Fibroblast of villous mesenchyme (primary cell): ENCODE measurements at places on chromosomes 2 and 18. TPM values are rescaled to one million over a fixed set of nuclear protein-coding genes. Genes with fewer than 3 reads are reported as not detected.

KCNF1 gene
- total RNA-seq = not detected in 2 replicates

PROKR1 gene
- total RNA-seq = not detected in 2 replicates

ARHGEF33 gene
- total RNA-seq = 0.32 and 0.43 TPM in 2 replicates

COBLL1 gene
- 13.4 and 15.5 TPM in 2 replicates for total RNA-seq

DNAH7 gene
- total RNA-seq = under 0.01 and 0.32 TPM in 2 replicates

EFEMP1 gene
- total RNA-seq = 22.9 and 65.1 TPM in 2 replicates

MOB1A gene
- total RNA-seq = 102 and 155 TPM in 2 replicates

LIMS2 gene
- total RNA-seq = 24.8 and 28.9 TPM in 2 replicates

TM4SF20 gene
- under 0.01 TPM in 1 of 2 replicates, not detected in the other for total RNA-seq

PDE1A gene
- total RNA-seq = 1.7 and 1.9 TPM in 2 replicates

LYPD6B gene
- total RNA-seq = 1.9 and 3.0 TPM in 2 replicates

MTX2 gene
- 12.2 and 16.8 TPM in 2 replicates for total RNA-seq

KCNS3 gene
- total RNA-seq = 3.0 and 7.4 TPM in 2 replicates

SERPINB4 gene
- not detected in 2 replicates for total RNA-seq

TMEM17 gene
- total RNA-seq = 1.6 and 3.0 TPM in 2 replicates

M1AP gene
- total RNA-seq = not detected in 2 replicates

SOWAHC gene
- total RNA-seq = 9.3 and 10.8 TPM in 2 replicates

HAAO gene
- 0.43 and 1.6 TPM in 2 replicates for total RNA-seq

MAP3K19 gene
- not detected in 2 replicates for total RNA-seq

ANO7 gene
- 0.43 and 0.64 TPM in 2 replicates for total RNA-seq

DPYSL5 gene
- total RNA-seq = not detected in 2 replicates

PLGLB2 gene
- total RNA-seq = 1.6 and 2.6 TPM in 2 replicates

HOXD8 gene
- total RNA-seq = 11.9 and 15.5 TPM in 2 replicates
